ENCODE measurements at places on chromosomes 5 and 9. TPM values are rescaled to one million over a fixed set of nuclear protein-coding genes. Genes with fewer than 3 reads are reported as not detected.
A peak's percentile ranks its signal among the peaks of the same experiment; 100 is the strongest.

- peak; percentile 98 for DNase-seq
Observed at GRCh38 chr5:138178516-138179276, at the start of the genes BRD8 and KIF20A. TSS of gene BRD8 (minus strand) at chr5:138178630. CDS start at chr5:138178614, 16 bp downstream. TSS of gene KIF20A (plus strand) at chr5:138179112. CDS start at chr5:138179681, 569 bp downstream.

SLC34A1 gene
- total RNA-seq, result not detected

GRCh38 chr5:62457071-62457470 lies 44.5 kb downstream of the IPO11 start:
- DNase-seq, result no peak

S1PR3 gene
- 3.3 TPM for total RNA-seq

PTGER4 gene
- 0.37 TPM for total RNA-seq

ADAMTS6 gene
- 0.33 TPM for total RNA-seq

DNA sequence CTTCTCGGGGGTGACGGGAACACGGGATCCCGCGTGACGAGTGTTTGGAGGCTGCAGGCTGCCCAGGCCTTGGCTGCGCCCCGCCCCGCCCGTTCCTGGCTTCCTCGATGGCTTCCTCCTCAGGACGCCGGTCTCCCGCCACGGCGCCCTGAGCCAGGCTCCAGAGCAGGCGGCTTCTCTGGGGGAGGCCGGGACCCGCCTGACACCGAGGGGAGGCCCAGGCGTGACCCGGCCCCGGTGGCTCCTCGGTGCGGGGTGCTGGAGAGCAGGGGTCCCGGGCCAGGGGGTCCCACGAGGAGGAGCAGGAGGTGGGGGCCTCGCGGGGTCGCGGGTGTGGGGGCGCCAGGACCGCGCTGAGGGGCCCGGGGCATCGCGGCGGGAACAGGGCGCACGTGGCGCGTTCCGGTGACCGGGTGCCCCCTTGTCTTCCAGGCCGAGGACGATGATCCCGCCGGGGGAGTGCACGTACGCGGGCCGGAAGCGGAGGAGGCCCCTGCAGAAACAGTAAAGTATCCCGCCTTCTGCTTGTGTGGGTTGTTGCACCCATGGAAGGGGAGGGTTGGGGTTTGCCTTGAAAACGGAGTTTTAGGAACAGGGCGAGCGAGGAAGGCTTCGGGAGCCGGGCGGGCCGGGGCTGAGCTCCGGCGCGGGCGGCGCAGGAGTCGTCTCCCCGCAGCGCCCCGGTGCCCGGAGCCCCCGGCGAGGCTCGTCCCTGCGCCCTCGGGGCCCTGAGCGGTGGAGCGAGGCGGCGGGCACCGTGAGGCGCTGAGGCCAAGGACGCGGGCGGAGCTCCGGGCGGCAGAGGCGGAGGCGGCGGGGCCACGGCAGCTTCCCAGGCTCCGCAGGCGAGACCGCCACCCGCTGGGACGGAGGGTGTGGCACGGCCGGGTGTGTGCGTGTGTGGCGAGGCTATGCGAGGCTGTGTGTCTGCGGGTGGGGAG lies 22.2 kb downstream of the AHRR start:
- DNase-seq, result no peak

DNA sequence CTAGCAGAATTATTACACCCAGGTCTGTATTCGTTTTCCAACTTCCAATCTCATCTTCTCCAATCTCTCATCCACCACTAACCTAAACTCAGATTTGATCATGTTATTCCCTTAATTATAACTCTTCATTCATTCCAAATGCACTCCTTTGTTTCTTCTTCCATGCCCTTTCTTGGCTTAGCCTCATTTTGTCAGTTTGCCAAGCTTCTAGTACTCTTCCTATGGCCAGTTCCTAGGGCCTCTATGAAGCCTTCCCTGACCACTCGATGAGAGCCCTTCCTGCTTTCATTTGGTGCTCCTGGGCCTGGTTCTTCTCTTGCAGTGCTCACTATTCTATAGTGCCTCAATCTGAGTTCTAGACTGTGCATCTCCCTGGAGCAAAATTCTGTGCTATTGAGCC lies 5.8 kb downstream of the FAM219A start:
- no peak for DNase-seq

SMC2 gene
- total RNA-seq, result 47.0 TPM

DNA sequence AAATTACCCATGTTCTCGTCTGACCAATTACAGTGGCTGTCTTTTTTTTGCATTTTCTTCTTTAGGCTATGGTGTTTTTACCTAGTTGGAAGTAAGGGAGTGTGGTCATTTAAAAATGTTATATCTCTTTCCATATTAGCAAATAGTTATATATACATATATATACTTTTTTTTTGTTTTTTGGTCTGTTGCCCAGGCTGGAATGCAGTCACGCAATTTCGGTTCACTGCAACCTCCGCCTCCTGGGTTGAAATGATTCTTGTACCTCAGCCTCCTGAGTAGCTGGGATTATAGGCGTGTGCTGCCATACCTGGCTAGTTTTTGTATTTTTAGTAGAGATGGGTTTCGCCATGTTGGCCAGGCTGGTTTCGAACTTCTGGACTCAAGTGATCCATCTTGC lies 12.3 kb downstream of the MARCHF6 start:
- no peak for DNase-seq

DNA sequence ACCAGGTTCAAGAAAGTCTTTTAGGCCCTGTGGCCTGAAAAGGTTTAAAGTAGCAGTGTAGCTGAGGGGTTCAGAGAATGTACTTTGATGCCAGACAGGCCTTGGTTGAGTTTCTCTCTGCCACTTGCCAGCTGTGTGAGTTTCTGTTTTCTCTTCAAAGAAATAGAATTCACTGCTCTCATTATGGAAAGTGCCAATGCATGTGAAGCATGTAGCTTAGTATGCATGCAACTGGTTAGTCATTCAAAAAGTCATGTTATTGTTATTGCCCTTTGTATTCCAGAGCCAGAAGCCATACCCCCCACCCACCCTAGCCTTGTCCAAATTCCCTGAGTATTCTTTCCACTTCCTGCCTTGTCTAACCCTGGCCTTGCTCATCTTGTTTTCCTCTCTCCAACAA lies 101.7 kb downstream of the ADRB2 start:
- no peak for DNase-seq

DNA sequence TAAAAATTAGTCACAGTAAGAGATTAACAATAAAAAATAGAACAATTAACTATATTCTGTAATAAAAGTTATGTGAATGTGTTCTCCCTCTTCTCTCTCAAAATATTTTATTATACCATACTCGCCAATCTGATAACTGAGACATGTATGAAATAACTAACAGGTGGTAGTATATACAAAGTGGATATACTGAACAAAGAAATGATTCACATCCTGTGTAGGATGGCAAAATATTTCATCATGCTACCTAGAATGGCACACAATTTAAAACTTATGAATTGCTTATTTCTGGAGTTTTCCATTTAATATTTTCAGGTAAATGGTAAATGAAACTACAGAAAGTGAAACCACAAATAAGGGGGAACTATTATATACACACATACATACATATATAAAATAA lies 152.5 kb downstream of the RNF180 start:
- no peak for DNase-seq

Data from H9 (cell line).